Effector memory CD4-positive, alpha-beta T cell (primary cell): ENCODE measurements at places on chromosomes 11 and 22.

GRCh38 chr11:11400121-11400520, 47.1 kb upstream of the CSNK2A3 start:
- DNase-seq: no peak

DNA sequence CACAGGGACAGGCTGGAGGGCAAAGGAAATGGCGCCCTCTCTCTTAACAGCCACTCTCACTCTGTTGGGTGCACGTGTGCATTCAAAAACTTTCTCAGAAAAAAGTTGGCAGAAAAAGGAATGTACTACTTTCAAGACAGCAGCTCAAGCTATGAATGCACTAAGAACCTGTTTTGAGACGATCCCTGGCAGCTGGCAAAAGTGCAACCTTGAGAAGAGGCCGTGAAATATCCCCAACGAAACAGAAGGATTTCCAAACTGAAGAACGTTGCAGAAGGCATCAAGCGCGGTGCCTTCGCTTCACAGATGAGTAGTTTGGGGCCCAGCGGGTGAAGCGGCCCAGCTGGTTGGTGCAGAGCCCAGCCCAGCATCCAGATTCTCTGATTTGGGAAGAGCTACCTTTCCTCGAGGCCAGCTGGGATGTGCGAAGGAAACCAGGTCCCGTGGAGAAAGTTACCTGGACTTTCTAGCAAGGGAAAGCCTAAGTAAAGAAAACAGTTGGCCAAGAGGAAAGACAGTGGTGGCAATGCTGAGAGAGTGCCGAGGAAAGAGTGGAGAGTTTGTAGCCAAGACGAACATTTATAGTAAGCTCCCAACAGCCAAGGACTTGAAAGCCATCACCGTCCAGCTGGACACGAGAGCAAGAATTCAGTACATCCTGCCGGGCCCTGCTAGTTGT, 16.3 kb downstream of the IFT27 start:
- no peak for DNase-seq

DNA sequence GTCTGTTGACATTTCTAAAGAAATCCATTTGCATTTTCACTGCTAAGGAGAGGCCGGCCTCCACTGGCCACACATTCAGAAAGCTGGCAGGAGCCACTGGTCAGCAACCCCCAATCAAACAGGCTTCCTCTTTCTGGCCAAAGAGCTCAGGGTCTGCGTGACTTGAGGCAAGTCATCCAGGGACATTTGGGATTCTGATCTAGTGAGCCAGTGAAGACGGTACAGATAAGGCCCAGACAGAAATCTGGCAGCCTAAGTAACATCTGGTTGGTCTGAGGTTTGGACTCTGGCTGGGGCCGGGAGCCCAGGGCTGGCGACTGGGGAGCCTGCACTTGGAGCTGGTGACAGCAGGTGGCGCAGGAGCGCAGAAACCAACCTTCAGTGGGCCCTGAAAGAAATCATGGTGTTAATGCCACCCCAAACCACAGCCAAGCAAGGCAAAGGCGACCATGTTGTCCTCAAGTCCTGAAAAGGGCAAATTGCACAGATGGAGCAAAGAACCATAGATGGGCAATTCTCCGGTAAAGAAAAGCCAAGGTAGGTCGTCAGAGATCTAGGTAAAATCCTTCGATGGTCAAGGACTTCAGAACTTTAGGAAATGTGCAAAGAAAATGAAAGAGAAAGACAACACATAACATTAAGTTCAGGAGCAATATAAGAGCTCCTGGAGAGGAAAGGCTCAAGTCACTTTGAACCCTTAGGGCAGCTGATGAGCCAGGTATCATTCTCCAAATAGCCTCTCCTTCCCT, 99.4 kb upstream of the BLID start:
- DNase-seq: no peak

DNA sequence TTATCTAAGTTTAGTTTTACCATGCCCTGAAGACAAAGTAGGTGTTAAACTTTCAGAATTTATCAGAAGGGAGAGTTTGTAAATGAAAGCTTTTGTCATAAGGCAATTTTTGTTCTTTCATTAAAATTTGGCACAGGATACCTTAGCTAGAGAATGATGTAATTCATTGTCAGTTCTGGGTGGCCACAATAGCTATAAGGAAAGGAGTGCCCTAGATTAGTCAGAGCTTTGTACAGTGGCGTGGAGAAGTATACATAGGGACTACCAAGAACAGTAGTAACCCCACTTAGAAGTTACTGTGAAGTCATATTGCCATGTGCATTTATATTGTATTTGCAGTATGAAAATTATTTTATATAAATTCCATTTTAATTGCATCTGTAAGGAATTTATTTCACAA, 126.3 kb upstream of the CARD18 start:
- no peak for DNase-seq

DNA sequence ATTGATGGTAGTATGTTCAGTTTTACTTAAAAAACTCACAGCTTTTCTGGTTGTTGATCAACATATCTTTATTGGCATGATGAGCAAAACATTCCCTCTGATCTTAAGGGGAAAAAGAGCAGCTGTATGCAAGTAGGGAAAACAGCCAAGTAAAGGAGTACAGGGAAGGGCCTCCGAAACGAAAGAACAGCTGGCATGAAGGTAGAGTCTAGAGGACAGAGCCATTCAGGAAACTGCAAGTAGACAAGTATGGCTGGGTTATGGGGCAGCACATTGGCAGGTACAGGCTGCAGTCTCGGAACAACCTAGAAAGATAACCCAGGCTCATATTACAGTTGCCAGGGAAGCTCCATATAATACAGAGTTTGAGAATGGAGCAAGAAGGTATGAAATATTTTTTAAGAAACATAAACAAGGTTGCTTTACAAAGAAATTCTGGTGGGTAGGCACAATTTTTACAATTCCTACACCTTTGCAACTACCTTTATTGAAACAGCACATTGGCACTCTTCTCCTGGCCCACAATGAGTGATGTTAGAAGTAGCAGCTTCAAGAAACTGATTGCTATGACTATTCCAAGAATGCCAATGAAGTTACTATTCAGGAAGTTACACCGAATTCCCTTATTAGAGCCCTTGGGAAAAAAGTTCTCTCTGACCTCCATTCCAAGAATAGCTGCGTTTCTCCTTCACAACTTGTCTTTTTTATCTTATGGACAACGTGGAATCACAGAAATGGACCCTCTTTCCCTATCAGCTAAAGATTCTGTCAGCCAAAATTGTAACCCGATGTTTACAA, 45.2 kb downstream of the LGR4 start:
- no peak for DNase-seq

- DNase-seq: no peak
Measured at GRCh38 chr11:131025020-131025419, 108.7 kb upstream of the SNX19 start.

- DNase-seq: no peak
Measured at GRCh38 chr11:77424644-77425043, 49.2 kb downstream of the PAK1 start.
